ENCODE measurements at places on chromosomes 11 and 22. TPM values are rescaled to one million over a fixed set of nuclear protein-coding genes. Genes with fewer than 3 reads are reported as not detected.

Gene HSD17B12
- total RNA-seq = 74.6 TPM

Gene ZBED4
- 4.3 TPM for total RNA-seq

Gene LRRN4CL
- 11.7 TPM for total RNA-seq

Gene MLC1
- total RNA-seq = 0.65 TPM

Gene MS4A4A
- total RNA-seq = not detected

Gene SERPING1
- 10.8 TPM for total RNA-seq

Gene SCGB1D2
- not detected for total RNA-seq

Gene CEND1
- total RNA-seq = 0.85 TPM

Gene OR52L1
- total RNA-seq = not detected

Gene TTLL1
- 16.9 TPM for total RNA-seq

Gene GAB4
- not detected for total RNA-seq

Gene MCAM
- total RNA-seq = 11.2 TPM

Gene OR2AG1
- not detected for total RNA-seq

Gene GRIA4
- total RNA-seq = under 0.01 TPM

Gene NLRX1
- 17.7 TPM for total RNA-seq

Gene MRPL49
- 41.3 TPM for total RNA-seq

Gene PATE2
- not detected for total RNA-seq

Measured in smooth muscle cell of bladder (primary cell).